ENCODE measurements at places on chromosomes 12 and 14. TPM values are rescaled to one million over a fixed set of nuclear protein-coding genes. Genes with fewer than 3 reads are reported as not detected.

- DNase-seq, result no peak
These were observed 2.5 kb downstream of the ANG start for GRCh38 chr14:20690848-20691640.

DNA sequence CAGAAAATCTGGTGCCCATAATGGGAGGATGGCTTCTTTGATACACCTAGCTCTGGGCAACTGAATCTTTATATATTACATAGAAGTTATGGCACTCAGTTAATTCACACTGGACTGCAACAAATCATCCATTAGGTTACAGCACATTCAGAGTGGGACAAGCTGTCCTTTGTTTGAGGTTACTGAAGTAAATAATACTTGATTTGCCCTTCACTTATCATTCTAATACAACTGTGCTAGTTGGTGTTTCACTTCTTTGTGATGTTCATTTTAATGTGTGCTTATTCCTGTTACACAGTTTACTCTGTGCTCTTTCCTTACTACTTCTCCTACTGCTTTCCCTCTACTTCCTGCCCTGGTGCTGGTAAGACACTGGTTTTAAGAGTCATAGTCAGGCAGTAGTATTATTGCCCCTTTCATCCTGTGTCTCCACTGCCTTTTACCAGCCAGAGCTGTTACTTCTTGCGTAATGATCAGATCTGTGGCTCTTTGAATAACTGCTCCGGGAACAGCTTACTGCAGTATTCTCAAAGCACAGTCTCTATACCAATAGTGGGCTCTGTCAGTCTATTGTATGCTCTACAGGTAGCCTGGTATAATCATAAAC, 36.4 kb upstream of the GXYLT1 start:
- no peak for DNase-seq

DNA sequence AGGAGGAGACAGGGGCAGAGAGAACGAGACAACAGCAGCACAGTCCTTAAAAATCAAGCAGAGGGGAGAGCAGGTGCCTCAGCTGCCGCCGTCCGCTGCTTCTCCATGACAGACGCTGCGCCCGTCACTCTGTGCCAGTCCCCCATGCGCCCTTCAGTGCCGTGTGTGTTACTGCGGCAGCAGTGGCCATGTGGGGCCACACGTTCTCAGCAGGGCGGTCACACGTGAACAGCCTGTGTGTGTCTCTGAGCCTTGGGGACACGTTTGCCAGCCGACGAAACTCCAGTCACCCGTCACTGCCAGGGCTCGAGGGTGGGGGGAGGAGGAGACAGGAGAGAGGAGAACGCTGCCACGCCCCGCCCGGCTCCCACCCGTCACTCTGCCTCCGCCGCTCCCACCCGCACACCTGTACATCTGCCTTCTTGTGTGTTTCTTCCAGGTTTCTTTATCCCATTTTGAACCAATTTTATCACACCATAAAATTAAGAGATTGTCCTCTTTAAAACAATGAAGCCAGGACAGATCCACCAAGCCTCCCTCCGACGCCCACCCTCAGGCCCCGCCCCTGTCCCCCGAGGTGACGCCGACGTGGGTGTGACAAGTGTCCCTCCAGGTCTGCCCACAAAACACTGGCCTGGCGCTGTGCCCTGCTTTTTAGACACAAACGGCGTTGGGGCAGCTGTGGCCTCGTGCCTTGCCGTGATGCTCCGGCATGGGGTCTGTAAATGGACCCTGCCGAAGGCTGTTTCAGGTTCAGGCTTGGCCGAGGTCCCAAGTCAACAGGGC, 58.2 kb downstream of the GALNT9 start:
- no peak for DNase-seq

MYF6 gene
- not detected for total RNA-seq

- DNase-seq, result no peak
These were observed 194.1 kb downstream of the NUAK1 start for GRCh38 chr12:105944628-105945027.

DNA sequence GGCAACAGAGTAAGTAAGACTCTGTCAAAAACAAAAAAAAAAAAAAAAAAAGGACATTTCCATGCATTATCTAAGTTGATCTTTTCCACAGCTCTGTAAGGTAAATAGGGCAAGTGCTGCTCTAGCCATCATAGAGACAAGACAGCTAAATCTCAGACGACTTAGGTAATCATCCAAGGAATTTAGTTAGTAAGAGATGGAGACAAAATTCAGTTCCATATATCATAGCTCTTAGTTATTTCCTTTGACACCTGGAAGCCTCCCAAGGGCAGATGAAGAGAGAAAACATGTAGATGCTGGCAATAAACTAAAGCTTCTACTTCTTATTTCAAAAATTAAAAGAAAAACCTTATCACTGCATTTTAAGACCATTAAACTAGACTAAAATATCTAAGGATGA, 48.7 kb downstream of the ST8SIA1 start:
- no peak for DNase-seq

Data from mesenteric fat pad (tissue), 1 donor.